ENCODE measurements at places on chromosomes 3 and 15.

GRCh38 chr3:140574375-140574774 lies 103.5 kb upstream of the TRIM42 start:
- DNase-seq = no peak

DNA sequence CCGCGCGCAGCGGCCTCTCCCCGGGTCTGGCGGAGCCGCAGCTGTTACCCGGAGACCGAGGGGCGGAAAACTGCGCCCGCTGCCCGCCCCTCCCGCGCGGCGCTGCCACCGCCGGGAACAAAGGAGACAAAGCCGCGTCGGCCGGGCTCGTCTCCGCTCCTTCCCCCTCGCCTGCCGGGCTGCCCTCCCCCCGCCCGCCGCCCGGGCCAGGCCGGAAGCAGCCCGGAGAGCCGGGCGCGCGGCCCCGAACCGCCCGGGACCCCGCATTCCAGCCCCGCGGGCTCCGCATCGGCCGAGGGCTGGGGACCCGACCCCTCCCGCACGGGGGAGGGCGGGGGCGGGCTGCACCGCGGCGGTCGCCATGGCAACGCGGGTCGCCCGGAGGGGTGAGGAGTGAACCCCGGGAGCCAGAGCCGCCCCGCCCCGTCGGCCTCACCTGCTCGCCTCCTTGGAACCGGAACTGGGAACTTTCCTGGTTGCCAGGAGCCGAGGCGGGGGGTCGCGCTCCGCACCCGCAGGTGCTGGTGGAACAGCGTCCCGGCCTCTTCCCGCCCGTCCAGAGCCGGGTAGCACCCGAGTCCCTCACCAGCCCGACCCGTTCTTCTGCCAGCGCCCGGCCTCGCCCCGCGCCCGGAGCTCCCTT lies 448 bp downstream of the PLXNB1 start:
- DNase-seq = peak; percentile 84

GRCh38 chr3:39064646-39065045 lies 12.8 kb downstream of the WDR48 start:
- DNase-seq = no peak

DNA sequence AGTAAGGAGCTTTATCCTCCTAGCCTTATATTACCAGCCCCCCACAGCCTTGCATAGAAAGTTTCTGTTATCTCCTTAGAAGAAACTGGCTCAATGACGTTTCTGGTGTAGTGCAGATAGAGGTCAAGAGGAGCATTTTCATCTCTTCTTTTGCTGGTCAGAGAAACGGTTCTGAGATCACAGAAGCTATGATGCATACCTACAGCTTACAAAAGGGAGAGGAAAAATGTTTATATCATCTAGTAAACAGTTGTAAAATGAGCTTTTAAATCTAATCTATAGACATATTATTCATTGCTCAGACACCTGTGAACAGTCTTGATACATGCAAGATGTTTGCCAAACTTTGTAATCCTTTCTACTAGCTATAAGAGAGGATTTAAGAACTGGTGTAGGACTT lies 68.0 kb downstream of the GMPS start:
- no peak for DNase-seq

- no peak for DNase-seq
Measured at GRCh38 chr3:144273601-144274000, 302.0 kb downstream of the DIPK2A start.

DNA sequence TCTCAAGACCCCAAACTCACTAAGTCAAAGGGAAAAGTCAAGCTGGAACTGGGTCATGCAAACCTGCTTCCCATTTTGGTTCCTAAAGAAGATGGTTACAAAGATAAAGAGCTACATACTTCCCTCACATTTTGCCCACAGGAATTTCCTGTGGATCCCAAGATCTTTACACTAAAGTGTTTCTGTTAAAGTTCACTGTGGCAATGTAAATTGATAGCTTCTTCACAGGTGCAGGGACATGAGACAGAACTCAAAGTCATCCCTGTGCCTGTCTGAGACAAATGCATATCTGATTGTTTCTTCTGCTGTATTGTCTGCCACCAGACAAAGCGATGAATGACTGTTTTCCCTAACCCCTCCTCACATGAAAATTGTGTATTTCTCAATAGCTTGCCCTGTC lies 567.8 kb downstream of the ZIC1 start:
- DNase-seq = no peak

- DNase-seq = no peak
Measured at GRCh38 chr15:41895491-41895890, 1.6 kb upstream of the SPTBN5 start.

- DNase-seq = no peak
Measured at GRCh38 chr3:46542801-46543201, 23.3 kb downstream of the LRRC2 start.

DNA sequence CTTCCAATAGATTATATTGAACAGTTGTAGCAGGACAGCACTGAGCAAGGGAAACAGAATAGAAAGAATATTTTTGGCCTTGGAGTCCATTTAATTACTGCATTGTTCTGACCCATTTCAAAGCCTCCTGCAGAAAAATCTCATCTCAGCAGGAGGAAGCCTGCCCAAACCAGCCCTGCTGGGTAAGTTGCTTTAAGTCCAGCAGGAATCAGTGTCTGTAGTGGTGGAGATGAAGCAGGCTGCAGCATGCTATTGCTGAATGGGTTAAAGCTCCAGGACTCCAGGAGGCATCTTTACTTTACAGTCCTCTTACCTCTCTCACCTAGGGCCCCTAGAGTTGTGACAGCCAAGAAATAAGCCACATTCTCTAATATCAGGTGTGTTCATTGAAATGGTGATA lies 380.3 kb upstream of the THBS1 start:
- no peak for DNase-seq

GRCh38 chr3:35641920-35642527 lies 2.7 kb downstream of the ARPP21 start:
- peak; percentile 72 for DNase-seq

- DNase-seq = no peak
Measured at GRCh38 chr3:16928386-16929132, 43.8 kb downstream of the PLCL2 start.

GRCh38 chr3:24818055-24818454 lies 323.4 kb upstream of the THRB start:
- DNase-seq = no peak

- no peak for DNase-seq
Measured at GRCh38 chr15:63218100-63218808, 28.8 kb downstream of the RAB8B start.

DNA sequence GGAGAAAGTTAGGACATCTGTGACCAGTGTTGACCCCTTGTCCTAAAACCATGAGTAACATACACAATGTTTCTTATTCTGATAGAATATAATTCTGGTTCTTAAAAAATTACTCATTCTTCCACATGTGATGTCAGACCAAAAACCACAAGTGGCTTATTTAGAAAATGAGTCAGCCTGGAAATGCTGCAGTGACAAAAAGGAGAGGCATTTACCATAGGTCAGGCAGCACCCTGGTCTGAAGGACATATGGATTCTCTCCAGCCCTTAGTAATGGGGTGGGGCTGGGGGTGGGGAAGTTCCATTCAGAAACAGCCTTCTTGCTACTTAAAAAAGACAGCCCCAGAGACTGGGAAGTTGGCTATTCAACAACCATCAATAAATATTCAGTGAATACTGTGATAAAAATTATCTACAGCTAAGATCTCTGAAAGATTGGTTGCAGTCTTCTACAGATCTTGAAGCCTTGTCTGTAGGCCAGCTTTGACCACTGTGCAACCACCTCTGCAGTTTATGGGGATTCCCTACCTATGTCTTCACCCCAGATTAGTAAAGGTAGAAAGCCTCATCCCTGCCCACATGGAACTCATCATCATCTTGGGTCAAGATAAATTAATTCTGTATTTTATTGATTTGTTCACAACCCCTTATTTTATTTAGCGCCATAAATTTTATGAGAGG lies 34.9 kb upstream of the TIMP4 start:
- DNase-seq = no peak

DNA sequence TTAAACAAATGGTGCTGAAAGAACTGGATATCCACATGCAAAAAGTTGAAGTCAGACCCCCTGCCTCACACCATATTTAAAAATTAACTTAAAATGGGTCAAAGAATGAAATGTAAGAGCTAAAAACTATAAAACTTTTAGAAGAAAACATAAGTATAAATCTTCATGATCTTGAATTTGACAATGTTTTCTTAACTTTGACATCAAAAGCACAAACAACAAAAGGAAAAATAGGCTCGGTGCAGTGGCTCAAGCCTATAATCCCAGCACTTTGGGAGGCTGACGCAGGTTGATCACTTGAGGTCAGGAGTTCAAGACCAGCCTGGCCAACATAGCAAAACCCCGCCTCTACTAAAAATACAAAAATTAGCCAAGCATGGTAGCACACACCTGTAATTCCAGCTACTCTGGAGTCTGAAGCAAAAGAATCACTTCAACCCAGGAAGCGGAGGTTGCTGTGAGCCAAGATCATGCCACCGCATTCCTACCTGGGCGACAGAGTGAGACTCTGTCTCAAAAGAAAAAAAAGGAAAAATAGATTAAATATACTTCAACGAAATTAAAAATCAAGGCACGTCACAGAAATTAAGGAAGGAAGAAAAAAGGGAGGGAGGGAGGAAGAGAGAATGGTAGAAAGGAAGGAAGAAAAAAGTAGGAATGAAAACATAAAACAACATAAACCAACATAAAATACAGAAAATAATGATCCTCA lies 1.5 kb downstream of the RAB27A start:
- no peak for DNase-seq

DNA sequence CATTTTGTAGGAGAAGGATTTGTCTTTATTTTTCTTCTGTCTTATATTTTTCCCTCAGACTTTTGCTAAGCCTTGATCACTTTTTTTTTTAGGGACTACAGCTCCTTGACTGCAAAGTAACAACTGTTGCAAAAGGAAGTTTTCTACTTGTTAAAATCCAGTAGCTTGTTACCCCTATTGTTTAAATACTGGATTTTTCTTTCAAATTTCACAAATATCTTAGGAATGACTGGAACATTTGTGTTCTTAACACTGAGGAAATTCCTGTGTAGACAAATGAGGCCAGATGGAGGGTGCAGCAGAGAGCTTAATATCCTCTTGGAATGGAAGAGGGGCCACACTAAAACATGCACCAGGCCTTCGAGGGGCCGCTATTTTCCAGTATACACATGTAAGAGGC lies 3.2 kb upstream of the PGPEP1L start:
- no peak for DNase-seq

- no peak for DNase-seq
Measured at GRCh38 chr3:187012609-187013051, 82.3 kb downstream of the ST6GAL1 start.

DNA sequence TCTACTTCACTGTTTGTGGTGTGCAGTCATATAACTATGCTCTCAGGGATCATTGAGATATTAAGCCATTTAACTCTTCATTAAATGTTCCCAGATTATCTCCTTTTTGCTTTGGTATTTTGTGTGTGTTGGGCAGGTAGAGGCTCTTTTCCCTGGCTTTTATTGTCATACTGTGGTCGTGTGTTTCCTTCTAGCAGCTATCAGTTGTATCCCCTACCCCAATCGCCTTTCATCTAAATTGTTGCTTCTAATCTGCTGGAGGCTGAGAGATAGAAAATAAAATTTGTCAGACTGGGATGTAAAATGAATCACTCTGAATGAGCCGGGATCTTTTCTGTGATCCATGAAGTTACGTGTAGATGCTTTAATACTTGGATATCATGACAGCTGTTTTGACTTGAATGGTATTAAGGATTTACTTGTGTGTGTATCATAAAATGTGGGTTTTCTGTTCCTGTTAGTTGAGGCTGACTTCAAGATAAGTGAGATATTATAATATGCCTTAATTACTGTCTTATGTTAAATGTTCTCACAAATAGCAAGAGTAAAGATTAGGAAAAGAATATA lies 9.2 kb downstream of the NFKBIZ start:
- DNase-seq = no peak

DNA sequence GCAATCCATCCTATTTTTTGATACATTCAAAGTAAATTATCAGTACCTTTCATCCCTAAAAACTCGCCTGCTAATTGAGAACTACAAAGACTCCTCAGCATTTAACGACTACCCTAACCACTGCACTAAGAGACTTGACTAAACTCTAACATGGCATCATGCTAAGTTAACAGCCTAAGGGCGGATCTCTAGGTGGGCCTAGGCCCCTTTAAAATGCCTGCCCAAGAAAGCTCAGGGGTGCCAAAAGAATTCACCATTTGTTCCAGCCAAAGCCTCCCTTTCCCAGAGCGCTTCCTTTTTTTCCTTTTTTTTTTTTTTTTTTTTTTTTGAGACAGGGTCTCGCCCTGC lies 568 bp upstream of the NEK4 start:
- DNase-seq = no peak

DNA sequence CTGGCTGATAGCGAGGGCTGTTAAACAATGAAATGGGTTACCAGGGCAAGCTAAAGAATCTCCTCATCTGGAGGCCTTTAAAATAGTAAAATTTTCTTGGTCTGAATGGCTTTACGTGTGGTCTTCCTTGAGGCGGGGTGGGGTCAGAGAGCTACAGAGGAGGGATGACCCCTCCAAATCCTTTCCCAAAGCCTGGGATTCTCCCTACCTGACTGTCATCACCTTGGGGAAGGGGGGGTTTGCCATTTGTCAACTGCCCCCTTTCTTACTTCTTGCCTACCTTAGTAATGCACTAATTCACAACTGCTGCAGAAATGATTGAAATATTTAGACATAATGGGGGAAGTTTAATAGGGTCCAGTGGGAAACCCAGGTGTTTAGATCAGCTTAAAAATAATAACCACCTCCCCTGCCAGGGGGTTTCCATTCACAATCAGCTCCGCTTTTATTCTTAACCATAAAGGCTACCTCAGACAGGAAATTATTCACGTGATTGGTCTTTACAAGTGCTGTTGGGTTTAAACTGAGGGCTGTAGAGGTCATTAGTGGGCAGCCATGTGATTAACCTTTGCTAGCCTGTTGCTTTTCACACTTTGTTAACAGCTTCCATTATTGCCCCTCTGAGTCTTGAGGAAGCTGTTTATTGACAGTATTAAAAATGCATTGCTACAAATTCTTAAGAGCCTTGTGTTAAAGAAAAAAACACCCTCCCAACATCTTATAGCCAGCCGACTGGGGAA lies 276.5 kb upstream of the ATP11B start:
- DNase-seq = no peak

GRCh38 chr3:52092891-52093290 lies 36.5 kb upstream of the DUSP7 start:
- DNase-seq = no peak

DNA sequence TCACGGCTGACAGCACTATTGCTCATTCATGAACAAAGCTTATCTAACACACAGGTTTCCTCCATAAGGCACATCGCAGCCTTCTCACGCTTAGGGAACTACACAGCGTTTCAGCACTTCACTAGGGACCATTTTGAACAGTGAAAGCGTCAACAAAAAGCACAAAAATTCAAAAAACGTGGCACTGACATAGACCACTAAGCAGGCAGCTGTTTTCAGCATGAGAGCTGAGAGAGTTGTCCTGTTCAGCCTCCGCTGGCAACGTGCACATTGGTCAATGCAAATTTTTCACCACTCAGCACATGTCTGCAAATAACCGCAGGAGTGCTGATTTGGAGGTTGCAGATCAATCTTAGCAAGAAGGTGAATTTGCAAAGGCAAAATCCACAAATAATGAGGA lies 109.2 kb downstream of the LRRK1 start:
- DNase-seq = no peak

GRCh38 chr15:26983822-26984221 lies 12.8 kb downstream of the GABRG3 start:
- DNase-seq = no peak
